ENCODE measurements at places on chromosomes 7 and 10. TPM values are rescaled to one million over a fixed set of nuclear protein-coding genes. Genes with fewer than 3 reads are reported as not detected.

Gene STX1A
- total RNA-seq, result 5.5 TPM

Gene GIMAP5
- total RNA-seq, result not detected

Gene KLF14
- total RNA-seq, result not detected

Gene SPDYE1
- not detected for total RNA-seq

Gene SORCS1
- total RNA-seq, result not detected

Gene AMPH
- not detected for total RNA-seq

Gene PLA2G12B
- total RNA-seq, result not detected

Gene NKX1-2
- not detected for total RNA-seq

Gene MOGAT3
- total RNA-seq, result not detected

Gene SAP25
- 4.9 TPM for total RNA-seq

Gene ZNF282
- 20.7 TPM for total RNA-seq

Gene POLD2
- total RNA-seq, result 217 TPM

Gene TRIM73
- 0.22 TPM for total RNA-seq

Gene LEP
- total RNA-seq, result not detected

Gene PLAU
- 3.2 TPM for total RNA-seq

Gene IFIT1B
- total RNA-seq, result 0.78 TPM

Gene CLEC2L
- not detected for total RNA-seq

Gene FGF8
- 1.1 TPM for total RNA-seq

Gene CYP3A7
- total RNA-seq, result not detected

Gene LBX1
- total RNA-seq, result not detected

Gene STEAP1B
- not detected for total RNA-seq

Gene ATXN7L1
- total RNA-seq, result not detected

Gene HOXA1
- total RNA-seq, result 4.1 TPM

Gene SLC39A12
- not detected for total RNA-seq

Gene RBP3
- not detected for total RNA-seq

Gene AKR1C3
- not detected for total RNA-seq

Gene AKR1D1
- total RNA-seq, result not detected

Gene CDNF
- total RNA-seq, result 1.2 TPM

Gene TBX20
- total RNA-seq, result not detected

Gene GIMAP4
- not detected for total RNA-seq

Gene SDK1
- total RNA-seq, result not detected

Gene HOXA10
- not detected for total RNA-seq

Gene CADPS2
- total RNA-seq, result not detected

Gene LIPN
- total RNA-seq, result not detected

Gene UBE2D1
- 3.4 TPM for total RNA-seq

Gene GCK
- not detected for total RNA-seq

Gene DGKB
- total RNA-seq, result not detected

Gene TFEC
- total RNA-seq, result not detected

Gene C10orf53
- not detected for total RNA-seq

Gene HKDC1
- total RNA-seq, result not detected

Gene ST8SIA6
- not detected for total RNA-seq

Gene WDR86
- not detected for total RNA-seq

Gene SEMA3E
- not detected for total RNA-seq

Gene EBLN1
- total RNA-seq, result not detected

Gene OR2A12
- not detected for total RNA-seq

Gene PLPP4
- total RNA-seq, result 6.7 TPM

Gene DOCK4
- total RNA-seq, result 0.54 TPM

Gene ZNF488
- not detected for total RNA-seq
